Stomach (tissue), 19 donors: ENCODE measurements at places on chromosomes 4 and X. TPM values are rescaled to one million over a fixed set of nuclear protein-coding genes. Genes with fewer than 3 reads are reported as not detected.

DNA sequence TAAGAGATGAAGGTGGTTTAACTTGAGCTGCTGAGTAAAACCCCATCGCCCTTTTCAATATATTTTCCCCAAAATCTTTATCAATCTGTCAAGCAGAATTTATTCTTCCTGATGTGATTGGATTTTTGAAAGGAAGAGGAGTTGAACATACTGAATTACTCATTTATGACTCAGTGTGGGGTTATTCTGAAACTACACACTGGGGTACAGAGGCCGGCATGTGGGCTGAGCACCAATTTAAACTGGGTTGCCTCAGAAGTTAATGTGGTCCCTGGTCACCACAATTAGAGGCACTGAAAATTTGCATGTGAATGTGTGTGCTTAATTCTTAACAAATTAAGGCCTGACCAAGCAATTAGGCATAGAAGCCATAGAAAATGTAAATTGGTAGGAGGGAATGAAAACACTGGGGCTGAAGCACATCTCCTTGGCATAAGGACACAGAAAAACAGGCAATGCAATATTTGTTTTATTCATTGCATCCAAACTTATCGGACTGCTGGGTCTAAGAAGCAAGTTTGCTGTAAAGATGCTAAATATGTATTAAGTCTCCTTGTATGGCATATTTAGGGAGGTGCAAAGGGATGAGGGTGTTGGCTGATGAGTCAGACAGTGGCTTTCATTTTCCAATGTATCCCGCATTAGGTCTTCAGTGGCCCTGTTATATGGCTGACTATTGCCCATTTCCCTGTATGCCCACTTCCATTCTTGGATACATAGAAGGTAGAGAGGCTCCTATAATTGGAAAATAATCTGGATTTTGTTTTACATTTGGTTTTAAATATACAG, 170.9 kb downstream of the IL15 start:
- no peak for DNase-seq

GRCh38 chr4:110610940-110611831, 11.7 kb downstream of the PITX2 start:
- no peak for DNase-seq

GRCh38 chrX:81195712-81196111, 6.0 kb downstream of the HMGN5 start:
- DNase-seq: peak; percentile 57

DNA sequence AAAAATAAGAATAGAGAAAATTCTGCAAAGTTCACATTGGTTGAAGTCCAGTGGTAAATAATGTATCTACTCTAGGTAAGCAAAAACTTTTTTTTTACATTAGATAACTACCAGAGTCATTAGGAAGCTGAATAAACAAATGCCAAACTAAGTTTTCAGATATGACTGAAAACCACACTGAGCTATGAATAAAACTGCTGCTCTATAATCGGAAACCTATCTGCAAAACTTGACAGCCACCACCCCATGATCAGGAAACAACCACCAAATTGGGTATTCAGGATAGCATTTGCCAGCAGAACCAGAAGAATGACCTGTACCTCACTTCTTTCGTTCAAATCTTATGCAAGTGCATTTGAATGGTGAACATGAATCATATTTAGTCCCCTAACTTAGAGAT, 173.0 kb upstream of the TET2 start:
- no peak for DNase-seq

DNA sequence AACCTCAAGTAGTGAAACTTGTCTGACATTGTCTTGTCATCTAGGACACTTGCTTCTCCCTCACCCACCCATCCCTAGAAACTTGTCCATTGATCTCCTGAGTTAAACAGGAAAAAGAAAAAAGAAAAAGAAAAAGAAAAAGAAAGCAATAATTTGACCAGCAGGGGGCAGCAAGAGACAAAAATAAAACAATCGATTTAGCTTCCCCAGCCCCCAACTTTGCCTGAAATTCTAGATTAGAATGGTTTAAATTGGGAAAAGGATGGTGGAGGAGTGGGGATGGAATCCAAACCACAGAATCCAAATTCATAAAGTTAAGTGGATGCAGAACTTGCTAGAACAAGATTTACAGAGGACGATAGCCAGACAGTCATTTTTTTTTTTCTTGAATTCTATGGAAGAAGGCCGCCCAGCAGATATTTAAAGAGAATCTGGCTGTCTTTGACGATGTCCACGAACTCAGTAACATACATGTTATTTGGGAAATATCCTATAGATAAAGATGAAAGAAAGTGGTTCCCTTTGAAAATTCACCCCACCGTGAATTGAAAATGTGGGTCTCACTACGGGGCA, 282.9 kb downstream of the USP46 start:
- DNase-seq: peak; percentile 78

- DNase-seq: peak; percentile 88
Measured at GRCh38 chr4:86302251-86302650, 57.6 kb downstream of the MAPK10 start.

DNA sequence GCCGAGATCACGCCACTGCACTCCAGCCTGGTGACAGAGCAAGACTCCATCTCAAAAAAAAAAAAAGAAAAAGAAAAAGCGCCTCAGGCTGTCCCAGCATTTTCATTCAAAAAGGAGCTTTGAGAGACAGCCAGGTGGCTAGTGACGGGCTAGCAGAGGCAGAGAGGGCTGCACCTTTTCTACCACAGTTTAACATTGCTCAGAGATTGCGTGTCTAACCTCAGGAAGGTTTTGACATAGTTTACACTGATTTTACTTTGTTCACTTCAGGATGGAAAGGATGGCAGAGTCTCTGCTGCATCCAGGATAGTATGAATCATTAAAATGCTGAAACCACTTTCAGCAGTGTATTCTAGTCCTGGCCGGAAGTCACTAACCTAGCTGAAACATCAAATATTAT, 28.1 kb downstream of the ZFP42 start:
- DNase-seq: no peak

DNA sequence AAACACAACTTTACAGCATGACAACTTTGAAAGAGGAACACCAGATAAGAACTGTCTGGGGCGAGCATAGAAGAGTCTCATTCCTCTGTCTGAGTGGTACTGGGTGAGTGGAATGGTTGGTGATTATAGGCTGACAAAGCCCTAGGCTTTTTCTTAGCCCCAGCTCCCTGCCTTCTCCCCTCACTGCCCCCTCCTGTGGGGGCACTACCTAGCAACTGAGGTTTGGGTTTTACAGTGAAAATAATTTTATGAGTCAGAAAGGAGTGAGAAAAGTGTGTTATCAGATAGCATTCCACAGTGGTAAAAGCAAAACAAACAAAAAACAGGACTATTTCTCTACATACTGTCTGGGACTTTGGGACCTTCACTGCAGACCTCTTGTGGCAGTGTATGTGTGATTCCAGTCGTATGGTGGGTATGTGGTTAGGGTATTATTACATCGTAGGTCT, 10.5 kb upstream of the TMEM165 start:
- no peak for DNase-seq

GRCh38 chr4:117664706-117665444, 369.4 kb upstream of the NDST3 start:
- no peak for DNase-seq

- peak; percentile 40 for DNase-seq
Measured at GRCh38 chr4:85932500-85933290, 427.2 kb downstream of the MAPK10 start.

GRCh38 chrX:72120837-72121236, 10.9 kb downstream of the RTL5 start:
- DNase-seq: no peak

DNA sequence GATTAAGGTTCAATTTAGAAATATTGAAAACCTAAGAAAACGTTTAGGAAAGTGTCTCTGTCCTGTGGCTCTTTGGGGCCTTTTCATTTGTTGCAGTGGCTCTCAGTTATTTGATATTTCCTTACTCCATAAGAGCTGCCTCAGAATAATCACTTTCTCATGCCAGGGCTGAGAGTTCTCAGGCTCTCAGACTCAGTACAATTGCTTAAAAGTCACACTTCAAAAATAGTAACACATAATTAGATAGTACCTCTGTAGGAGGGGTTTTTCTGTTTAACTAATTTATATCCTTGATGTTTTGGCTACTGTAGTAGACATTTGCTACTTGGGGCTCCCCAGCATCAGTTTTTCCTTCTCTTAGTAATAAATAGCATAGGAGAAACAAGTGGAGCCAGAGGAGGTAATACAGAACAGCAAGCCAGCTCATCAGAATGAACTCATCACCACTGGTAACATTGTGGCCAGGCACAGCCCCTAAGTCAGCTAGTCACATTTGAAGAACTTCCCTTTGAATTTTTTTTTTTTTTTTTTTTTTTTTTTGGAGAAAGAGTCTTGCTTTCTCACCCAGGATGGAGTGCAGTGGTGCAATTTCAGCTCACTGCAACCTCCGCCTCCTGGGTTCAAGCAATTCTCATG, 8.0 kb upstream of the HNRNPD start:
- DNase-seq: no peak

GRCh38 chrX:16628946-16629595, 20.9 kb upstream of the S100G start:
- DNase-seq: no peak

GRCh38 chr4:53571936-53572599, 19.2 kb downstream of the LNX1 start:
- DNase-seq: no peak

DNA sequence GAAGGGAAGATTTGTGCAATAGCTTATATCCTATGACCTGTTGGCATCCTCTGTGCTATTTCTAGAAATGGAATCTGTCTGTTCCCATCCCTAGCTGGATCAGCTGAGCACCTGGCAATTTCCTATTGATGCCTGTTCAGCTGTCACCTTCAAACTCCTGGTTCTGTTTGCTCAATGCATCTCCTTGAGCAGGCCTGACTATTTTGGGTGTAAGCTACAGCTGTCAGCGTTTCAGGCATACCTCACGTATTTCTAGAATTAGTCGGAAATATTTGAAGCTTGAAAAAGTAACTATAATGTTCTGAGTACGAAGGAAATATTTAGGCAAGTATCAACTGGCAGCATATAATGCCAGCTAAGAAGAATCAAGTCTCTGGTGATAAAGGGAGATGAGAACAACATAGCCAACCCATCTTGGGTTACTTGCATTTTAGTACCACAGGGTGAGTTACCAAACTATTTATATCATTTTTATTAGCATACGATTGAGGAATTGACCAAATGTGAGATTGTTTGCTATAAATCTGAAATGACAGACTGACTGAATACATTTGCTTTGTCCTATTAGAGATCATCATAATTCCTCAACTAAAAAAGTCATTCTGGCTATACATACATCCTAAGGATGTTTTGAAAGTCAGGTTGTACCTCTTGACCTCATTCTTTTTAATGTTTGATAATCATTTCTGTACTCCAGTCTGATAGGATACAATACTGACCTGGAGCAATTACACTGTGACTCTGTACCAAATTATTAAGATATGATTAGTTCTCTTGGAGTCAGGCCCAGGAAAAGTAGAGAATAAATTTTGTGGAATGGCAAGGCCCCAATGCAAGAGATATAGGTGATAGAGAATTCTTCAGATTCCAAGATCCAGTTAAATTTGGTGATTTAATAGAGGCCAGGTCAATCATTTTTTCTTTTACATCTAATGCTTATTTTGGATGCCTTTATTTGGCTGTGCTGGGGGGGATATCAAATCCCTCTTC, 36.4 kb upstream of the PLAC1 start:
- DNase-seq: no peak

- no peak for DNase-seq
Measured at GRCh38 chrX:72358313-72358712, 52.6 kb upstream of the CITED1 start.

- DNase-seq: no peak
Measured at GRCh38 chr4:25839687-25840086, 23.1 kb downstream of the SEL1L3 start.

GRCh38 chr4:147019091-147019490, 73.4 kb upstream of the TTC29 start:
- DNase-seq: peak; percentile 70

GRCh38 chr4:57148177-57148576, 38.0 kb upstream of the IGFBP7 start:
- no peak for DNase-seq

DNA sequence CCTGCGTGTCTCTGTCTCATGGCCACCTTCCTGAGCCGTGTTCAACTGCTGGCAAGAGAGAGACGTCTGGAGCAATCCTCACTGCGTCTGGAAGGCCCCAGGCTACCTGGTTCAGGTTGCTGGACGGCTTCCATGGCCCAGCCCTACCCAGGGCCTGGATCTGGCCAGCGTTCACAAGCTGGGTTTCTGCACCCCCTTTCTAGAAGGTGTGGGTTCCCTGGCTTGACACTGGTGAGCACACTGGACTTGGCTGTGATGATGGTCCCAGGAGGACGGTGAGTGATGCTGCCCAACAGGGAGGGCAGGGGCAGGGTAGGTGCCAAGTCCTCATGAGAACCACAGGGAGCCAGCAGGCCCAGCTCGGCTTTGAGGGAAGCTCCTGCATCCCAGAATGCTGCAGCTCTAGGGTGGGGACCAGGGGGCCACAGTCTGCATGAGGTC, 63.4 kb downstream of the HTRA3 start:
- DNase-seq: no peak

DNA sequence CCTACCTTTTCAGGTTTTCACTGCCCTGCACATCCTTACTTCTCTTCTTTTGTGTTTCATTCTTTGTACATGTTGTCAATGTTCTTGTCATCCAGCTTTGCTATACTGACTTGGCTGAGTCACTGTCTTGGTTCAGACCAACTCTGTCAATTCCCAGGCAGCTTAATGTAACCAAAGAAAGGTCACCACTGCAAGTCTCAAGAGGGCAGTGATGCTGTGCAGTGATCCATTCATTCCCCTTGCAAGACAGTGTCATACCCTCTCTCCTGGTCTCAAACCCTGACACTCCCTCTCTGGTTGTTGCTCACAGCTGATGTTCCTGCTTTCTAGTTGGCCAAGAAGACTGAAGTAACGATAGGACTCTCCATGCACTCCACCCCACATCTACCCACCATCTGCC, 17.5 kb downstream of the RAB39B start:
- DNase-seq: no peak

DNA sequence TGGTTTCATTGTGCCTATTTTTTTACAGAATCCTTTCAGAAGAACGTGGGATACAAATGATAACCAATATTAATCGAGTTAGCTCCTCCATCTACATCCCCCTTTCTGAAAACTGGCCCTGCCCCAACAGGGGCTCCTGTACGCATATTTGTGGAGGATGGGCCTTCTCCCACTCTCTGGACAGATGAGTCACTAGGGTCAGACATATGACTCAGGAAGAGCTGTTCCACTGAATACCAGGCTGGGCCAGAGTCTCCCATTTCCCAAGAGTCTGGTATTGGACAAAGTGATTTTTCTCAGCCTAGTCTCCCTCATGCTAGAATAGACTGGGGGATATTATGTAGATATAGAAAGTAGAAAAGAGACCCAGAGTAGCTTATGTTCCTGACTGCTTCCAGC, 142.4 kb downstream of the TSPAN5 start:
- DNase-seq: no peak

Gene IL1RAPL2
- total RNA-seq: not detected

Gene FAM193A
- 37.9 TPM for total RNA-seq

Gene PARM1
- 19.7 TPM for total RNA-seq

Gene FRG2
- total RNA-seq: not detected

Gene TMEM156
- total RNA-seq: not detected

Gene SLAIN2
- 40.9 TPM for total RNA-seq

Gene ANOS1
- not detected for total RNA-seq

Gene PDGFRA
- total RNA-seq: 44.6 TPM

Gene MXD4
- total RNA-seq: 114 TPM

Gene RAB41
- total RNA-seq: not detected

Gene DCAF12L2
- not detected for total RNA-seq

Gene COL4A6
- total RNA-seq: 22.9 TPM

Gene BST1
- total RNA-seq: not detected

Gene KLHL34
- total RNA-seq: 0.18 TPM

Gene ARMCX4
- 3.3 TPM for total RNA-seq

Gene DSPP
- total RNA-seq: not detected

Gene PCDH7
- total RNA-seq: 130 TPM
